ENCODE measurements at places on chromosomes 12 and 14.

- no peak overlapping the region for H3K27ac ChIP-seq
- H3K36me3 ChIP-seq: no peaks in the 10 kb centered on the region
- H3K4me1 ChIP-seq: no peaks in the 10 kb centered on the region
- no peaks in the 10 kb centered on the region for H3K27me3 ChIP-seq
- no peak for DNase-seq
Measured at GRCh38 chr14:56057767-56058166, 60.4 kb upstream of the PELI2 start.

DNA sequence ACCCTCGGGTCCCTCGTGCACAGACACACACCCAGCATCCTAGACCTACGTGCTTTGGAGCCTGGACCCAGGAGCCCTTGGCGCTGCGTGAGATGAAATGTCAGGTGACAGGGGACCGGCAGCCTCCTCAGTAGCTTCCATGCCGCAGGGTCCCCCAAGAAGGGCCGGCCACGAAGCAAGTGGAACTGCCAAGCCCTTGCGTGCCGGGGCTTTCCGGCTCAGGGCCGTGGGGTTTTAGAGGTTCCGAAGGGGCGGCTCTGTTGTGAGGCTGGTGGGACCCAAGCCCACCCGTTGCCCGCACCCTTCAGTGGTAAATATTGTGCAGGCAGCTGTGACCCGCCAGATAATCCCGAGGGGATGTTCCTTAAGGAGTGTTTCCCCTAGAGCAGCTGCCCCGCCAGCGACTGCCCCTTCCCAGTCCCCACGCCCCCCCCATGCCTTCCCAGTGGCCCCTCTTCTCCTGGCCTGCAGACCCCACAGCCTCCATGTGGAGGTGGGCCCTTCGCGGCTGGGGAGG is 133.7 kb downstream of the ADGRD1 start:
- no peaks in the 10 kb centered on the region for H3K36me3 ChIP-seq
- no peaks in the 10 kb centered on the region for H3K27me3 ChIP-seq
- DNase-seq: peak; percentile 75

DNA sequence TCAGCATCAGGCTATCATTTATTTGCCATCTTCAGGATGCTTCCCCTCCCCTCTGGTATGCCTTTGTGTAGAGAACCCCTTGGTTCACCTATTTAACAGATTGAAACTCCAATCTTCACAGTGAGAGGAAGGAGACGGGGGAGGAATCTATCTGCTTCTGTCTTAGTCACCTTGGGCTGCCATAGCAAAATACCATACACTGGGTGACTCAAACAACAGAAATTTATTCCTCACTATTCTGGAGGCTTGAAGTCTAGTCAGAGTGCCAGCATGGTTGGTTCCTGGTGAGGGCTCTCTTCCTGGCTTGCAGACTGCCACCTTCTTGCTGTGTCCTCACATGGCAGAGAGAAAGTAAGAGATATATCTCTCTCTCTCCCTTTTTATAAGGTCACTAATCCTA is 13.5 kb upstream of the EML1 start:
- H3K4me3 ChIP-seq: no peak overlapping the region
- no peak for DNase-seq
- no peaks in the 10 kb centered on the region for H3K27me3 ChIP-seq

DNA sequence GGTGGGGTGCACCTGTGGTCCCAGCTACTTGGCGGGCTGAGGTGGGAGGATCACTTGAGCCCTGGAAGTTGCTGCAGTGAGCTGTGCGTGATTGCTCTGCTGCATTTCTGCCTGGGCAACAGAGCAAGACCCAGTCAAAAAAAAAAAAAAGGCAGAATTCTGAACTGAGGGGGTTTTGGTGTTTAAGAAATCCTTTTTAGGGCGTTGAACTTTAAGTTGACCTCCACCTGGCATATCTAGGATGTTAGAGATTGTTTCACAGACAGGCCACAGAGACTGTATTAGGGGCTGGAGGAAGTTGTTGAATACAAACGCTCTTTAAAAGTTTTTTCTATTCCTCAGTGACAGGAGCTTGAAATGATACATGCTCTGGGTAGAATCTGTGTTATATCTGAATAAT is 60.5 kb downstream of the FBXW8 start:
- H3K27me3 ChIP-seq: no peaks in the 10 kb centered on the region
- no peak overlapping the region for H3K27ac ChIP-seq
- no peaks in the 10 kb centered on the region for H3K4me1 ChIP-seq
- no peak for DNase-seq
- peaks cover 21% of the 10 kb centered on the region for H3K36me3 ChIP-seq

DNA sequence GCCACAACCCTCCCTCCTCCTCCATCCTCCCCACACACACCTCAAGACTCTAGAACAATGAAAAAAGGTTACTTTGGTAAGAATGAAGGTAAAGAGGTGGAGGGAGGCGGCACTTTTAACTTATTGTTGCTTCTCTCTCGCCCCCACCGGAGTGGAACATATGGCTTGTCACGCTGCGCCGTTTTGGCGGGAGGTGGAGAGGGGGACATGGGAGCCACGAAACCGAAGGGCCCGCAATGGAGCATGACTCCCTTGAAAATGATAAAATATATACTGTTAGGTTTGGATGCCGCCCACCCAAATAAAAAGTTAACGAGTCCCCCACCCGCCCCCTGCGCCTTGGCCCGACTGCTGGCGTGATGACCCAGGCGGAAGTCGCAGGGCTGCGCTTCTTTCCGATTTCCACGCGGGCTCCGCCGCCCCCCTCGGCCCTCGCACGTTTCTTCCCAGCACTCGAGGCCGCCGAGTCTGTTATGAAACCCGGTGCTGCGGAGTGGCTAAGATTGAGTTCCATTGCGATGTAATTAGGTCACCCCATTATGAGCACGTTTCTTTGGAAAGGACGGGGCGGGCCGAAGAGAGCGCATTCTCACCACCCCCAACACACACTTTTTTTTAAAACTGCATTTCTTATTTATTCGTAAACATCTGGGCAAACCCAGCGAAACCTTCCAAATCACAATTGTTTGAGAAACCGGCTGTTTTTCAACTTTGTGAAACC is 1.4 kb upstream of the ZFP36L1 start:
- H3K27me3 ChIP-seq: no peaks in the 10 kb centered on the region
- H3K36me3 ChIP-seq: no peaks in the 10 kb centered on the region
- H3K4me1 ChIP-seq: peaks cover 28% of the 10 kb centered on the region
- DNase-seq: peak; percentile 90
- H3K4me3 ChIP-seq: peak overlapping the region; percentile 78

Data from left lung (tissue), 14 donors.